Left lobe of liver (tissue), 2 donors: ENCODE measurements at places on chromosomes 2 and 18.
A peak's percentile ranks its signal among the peaks of the same experiment; 100 is the strongest.

GRCh38 chr2:27441226-27441926, 805 bp upstream of the KRTCAP3 start:
- DNase-seq, result no peak

DNA sequence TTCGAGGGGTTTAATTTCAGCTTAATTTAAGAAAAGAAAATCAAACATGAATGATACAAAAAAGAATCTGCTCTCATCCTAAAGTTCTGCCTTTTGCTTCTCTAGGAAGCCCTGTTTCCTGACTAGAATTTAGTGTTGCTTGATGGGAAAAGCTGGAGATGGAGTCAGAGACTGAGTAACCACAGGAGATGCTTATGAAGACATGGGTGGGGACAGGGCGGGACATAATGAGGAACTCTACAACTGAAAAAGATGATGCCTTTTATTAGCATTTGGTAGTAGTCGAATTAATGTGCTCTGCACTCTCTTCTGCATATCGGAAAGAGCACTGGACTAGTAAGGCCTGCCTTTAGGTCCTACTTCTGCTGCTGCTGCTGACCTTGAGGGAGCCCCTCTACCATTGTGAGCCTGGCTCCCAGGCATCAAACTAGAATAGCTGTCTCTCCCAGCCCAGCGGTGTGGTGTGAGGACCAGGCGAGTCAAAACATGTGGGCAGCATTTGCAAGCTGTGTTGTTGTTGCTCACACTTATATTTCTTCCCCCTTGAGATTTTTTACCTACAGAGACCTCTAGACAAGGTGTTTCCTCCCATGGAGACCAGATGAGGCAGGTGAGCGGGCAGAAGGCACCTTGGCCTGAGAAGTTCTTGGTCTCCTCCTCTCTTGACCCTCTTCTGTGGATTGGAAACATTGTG, 61.5 kb downstream of the INPP4A start:
- no peak for DNase-seq

DNA sequence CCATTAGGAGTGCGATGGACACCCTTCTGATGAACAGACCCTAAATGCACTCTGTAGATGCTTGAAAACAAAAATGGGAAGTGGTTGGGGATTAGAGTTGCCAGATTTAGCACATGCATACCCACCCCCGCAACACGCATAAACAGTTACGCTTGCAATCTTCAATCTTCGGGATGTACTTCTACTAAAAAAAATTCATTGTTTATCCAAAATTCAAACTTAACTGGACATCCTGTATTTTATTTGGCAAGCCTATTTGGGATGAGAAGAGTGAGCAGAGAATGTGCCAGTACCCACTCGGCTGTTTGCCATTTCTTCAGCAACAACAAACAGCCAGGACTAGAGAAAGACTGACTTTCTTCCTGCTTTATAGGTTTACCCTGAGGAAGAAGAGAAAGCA, 18.4 kb downstream of the KIAA2012 start:
- DNase-seq, result no peak

GRCh38 chr2:152617456-152618192, 99.6 kb downstream of the PRPF40A start:
- DNase-seq, result no peak

- DNase-seq, result no peak
Measured at GRCh38 chr2:55338268-55338667, 69.2 kb upstream of the MTIF2 start.

DNA sequence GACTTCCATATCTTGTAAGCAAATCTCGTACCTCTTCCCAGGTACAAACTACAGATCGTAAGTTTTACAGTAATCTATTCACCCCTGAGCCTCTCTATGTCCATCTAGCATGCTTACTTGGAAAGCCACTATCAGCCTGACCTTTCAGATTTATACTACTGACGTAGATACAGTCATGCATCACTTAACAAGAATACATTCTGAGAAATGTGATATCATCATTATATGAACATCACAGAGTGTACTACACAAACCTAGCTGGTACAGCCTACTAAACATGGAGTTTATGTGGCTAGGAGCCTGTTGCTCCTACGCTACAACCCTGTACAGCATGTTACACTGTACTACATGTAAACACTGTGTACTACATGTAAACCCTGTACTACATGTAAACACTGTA, 293.2 kb upstream of the ZNF804A start:
- no peak for DNase-seq

GRCh38 chr2:157866202-157866601, 9.9 kb downstream of the ACVR1 start:
- no peak for DNase-seq

DNA sequence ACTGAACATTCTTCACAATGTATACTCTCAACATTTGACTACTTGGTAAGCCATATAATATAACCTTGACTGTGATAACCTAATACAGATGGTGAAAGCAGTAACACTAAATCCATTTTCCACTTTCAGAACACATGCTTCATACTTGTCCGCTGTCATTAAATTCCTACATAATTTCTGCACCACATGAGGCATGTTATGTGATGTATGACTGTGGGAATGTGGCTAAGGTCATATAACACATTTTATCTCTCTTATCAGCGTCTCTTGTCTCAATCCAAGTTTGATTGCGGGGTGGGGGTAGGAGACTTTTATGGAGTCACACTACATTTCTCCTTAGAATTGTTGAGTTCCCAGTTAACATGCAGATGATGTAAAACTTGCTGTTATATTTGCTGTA, 110.9 kb downstream of the MTCL1 start:
- no peak for DNase-seq

GRCh38 chr18:55584201-55584600, 3.8 kb downstream of the TCF4 start:
- DNase-seq, result no peak

GRCh38 chr2:76427452-76427851, 716.7 kb upstream of the GCFC2 start:
- no peak for DNase-seq

- DNase-seq, result no peak
Measured at GRCh38 chr2:212949786-212950185, 201.6 kb downstream of the IKZF2 start.

- DNase-seq, result no peak
Measured at GRCh38 chr2:18650221-18650620, 60.9 kb upstream of the NT5C1B start.

DNA sequence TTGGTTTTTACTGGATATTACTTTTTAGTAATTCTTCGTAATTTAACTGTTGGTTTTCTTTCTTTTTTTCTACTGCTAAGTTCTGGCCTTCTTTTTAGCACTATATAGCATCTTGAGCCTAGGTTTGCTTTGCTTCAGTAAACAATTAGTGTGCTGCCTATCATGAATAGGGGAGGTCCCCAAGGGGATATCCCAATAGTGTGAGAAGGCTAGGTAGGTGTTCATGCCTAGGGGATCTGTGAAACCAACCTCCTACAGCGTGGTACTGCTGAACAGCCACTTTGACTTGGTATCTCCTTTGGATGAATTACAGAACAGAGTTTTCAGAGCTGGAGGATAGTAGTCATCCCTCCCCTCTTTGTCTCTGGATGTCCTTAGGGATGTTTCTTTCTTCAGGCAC, 310.2 kb upstream of the HNMT start:
- DNase-seq, result no peak

DNA sequence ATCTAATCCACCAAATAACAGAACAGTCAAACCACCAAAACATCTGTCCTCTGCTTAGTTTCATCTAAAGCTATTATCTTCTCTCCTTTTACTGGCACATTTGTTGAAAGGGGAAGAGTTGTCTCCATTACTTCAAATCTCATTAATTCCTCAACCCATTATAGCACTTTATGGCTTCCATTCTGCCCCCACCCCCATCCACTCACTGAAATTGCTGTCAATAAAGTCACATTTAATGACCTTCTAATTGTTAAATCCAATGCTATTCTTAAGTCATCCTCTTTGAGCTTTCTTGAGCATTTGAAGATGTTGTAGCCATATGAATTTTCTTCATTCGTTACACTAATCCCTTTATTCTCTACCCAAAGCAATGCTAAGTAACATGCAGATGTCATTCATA, 5.2 kb downstream of the OXER1 start:
- DNase-seq, result no peak

GRCh38 chr18:61322265-61322873, 10.9 kb upstream of the CDH20 start:
- DNase-seq, result no peak

DNA sequence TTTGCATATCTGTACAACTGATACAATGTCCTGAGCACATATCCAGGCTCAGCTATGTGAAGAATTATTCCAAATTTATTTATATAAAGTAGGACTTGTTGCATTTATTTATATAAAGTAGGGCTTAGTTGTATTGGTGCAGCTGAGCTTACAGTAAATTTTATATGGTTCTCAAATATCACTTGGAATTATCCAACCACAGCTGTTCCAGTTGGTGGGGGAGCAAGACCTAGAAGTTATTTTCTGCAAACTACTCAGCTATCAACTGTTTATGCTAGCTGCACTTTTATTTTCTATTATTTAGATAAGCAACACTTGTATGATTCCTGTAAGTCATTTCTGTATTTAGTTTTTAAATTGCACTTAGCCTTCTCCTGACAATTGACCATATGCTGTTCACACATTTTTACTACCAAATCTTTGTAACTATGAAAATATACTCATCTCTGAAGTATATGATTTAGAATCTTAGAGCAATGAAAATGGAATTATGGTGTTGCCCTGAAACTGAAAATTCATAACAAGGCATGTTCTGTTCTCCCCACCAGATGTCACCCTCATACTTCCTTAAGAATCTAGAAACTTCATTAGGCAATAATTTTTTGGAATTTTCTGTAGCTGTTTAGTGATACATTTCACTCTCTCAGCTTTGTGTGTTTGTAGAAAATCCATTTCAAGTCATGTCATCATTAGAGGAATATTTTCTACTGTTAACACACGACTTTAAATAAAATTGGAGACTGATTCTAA, 157.0 kb upstream of the CBLN2 start:
- DNase-seq, result no peak

GRCh38 chr18:9735879-9736278, 27.8 kb downstream of the RAB31 start:
- peak; percentile 18 for DNase-seq

DNA sequence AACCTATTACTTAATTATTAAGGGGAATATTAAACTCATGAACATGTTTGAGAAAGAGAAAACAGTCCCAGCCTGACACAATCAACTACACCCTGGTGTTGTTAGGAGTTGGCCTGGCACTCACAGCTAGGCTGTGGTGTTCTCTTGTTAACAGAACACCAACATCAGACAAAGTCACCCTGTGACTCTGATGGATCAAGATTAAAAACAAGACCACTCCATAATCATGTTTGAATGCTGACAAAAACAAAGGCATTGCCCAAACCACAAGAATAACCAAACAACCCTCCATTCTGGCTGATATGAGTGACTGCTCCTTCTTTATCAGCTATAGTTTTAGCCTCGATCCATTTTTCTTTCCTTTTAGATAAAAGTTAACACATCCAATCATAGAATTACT, 3.0 kb downstream of the BOLL start:
- DNase-seq, result no peak

DNA sequence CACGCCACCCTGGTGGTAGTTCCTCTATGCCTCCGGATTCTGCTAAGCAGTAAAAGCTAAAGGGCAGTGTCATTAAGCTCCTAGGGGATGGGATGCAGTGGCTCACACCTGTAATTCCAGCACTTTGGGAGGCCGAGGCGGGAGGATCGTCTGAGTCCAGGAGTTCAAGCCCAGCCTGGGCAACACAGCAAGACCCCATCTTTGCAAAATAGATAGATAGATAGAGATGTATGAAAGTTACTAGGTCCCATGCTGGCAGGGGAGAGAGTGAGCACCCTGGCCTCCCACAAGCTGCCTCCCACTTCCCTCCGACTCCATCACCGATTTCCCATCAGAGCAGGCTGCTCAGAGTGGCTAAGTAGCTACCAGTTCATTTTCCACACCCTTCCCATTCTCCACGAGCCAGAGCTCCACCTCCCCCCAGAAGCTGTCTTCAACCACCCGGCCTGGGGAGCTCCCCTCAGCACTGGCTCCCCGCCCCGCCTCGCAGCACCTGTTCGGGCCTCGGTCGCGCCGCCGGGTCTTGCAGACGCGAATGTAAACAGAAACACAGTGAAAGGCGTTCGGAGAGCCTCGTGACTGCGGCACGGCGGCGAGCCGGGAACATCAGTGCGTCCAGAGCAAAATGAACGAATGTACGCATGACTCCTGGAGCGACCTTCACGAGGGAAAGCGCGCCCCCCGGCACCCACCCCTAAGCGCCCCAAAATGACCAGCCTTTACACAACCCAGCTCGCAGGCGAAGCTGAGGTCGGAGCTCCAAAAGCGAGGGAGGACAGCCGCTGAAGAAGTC, 598 bp upstream of the CEP68 start:
- DNase-seq, result no peak

DNA sequence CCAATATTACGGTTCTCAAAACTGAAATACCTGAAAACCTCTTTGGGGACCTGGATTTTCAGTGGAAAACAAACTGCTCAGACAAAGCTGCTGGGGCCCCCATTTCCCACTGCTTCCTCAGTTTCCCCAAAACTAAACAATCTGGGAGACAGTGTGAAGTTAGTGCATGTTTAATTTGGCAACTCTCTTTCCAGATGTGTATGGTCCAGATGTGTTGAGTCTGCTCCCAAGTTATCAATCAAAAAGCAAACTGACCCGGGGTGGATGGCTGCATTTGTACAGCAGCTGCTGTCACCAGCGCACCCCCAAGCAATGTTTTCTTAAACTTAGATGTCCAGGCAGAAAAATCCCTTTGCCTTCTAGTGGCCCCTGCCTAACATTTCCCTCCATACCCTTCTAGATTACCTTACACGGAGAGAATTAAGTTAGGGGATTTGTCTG, 136.9 kb downstream of the COPS8 start:
- no peak for DNase-seq

DNA sequence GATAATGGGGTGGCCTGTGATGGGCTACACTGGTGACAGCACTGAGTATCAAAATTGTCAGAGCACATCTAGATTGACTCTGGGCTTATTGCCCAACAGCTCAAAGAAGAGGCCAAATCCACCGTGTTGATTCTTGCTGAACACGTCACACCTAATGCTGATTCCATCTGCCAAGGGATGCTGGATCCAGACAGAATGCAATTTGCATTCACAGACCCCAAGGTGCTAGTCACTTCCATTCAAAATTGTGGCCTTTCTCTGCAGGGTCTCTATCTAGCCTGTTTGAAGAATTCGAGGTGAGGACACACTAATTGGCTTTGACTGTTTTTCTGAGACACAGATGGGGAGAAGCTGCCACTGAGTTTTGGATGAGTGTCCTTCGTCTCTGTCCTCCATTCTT, 13.5 kb upstream of the GPR39 start:
- no peak for DNase-seq

- DNase-seq, result no peak
Measured at GRCh38 chr2:114156366-114157056, 266.6 kb downstream of the ACTR3 start.

GRCh38 chr2:111135910-111136297, 15.2 kb downstream of the BCL2L11 start:
- peak; percentile 53 for DNase-seq

GRCh38 chr18:28147674-28148171, 29.2 kb downstream of the CDH2 start:
- no peak for DNase-seq

GRCh38 chr2:204665207-204665606, 119.9 kb downstream of the PARD3B start:
- no peak for DNase-seq

- no peak for DNase-seq
Measured at GRCh38 chr2:153622285-153622684, 143.7 kb upstream of the RPRM start.
